ENCODE measurements at places on chromosomes 4 and X.

- no peak for DNase-seq
These were observed 199.9 kb downstream of the PCDH7 start for GRCh38 chr4:30920043-30920442.

GRCh38 chr4:4507923-4508322, 33.9 kb downstream of the STX18 start:
- DNase-seq, result no peak

DNA sequence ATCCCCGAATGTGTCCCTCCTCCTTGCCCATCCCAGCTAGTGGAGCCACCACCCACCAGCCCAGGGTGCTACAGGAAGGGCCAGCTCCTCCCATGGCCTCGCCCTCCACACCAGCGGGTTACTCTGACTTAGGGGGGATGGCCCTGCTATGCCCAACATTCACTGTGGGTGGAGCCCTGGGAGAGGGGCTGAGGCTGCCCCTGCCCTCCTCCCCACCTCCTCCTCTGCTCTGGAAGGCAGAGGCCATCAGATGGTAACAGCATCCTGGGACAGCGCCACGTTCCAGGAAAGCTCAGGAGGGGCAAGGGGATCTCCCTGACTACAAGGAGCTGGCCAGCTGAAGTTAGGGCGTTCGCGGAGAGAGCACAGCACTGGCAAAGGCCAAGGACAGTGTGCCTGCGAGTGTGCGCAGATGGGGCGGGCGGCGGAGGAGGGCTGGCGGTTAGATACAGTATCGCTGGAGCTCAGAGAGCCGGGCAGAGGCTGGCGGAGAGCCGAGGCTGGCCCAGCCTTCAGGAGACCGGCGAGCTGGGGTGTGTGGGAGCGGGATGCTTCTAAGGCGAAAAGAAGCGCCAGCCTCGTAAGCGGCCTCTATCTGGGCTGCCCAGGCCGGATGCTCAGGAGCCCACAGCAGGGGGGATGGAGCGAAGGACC, 1.5 kb downstream of the JAKMIP1 start:
- no peak for DNase-seq

- DNase-seq, result no peak
These were observed 33.5 kb downstream of the CTBP1 start for GRCh38 chr4:1215141-1216075.

DNA sequence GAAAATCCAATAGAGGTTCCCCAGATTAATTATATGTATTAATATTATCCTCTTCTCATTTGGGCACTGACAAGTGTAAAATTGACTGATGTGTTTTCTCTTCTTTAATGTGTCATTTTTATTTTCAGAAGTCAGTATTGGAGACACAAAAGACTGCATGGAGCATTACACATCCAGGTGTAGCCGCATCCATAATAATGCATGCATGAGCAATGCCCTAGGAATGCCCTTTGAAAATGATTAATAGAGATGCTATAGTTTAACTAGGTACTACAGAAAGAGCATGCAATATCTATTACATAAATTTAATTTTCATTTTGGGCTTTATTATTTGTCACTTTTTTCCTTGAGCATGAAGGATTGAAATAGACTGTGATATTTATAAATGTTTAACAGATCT, 509.9 kb downstream of the SPOCK3 start:
- DNase-seq, result no peak

DNA sequence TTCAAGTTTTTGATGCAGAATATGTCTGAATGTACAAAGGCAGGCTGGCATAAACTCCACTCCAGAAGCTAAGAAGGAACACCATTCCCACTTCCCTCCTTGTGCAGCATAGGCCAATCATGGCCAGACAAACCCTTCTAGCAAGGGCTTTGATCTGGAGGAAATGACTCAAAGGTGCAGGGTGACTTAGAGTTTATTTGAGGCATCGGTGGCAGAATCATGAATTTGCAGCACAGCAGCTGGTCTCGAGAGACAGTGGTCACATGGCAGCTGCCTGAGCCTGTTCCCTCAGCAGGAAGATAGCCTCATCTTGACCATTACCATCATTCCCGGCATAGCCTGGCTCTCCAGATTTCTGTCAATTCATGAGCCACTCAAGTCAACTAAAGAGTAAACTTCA, 154.5 kb downstream of the ATP10D start:
- no peak for DNase-seq

- DNase-seq, result no peak
These were observed 104.2 kb downstream of the AFF1 start for GRCh38 chr4:87038837-87039615.

DNA sequence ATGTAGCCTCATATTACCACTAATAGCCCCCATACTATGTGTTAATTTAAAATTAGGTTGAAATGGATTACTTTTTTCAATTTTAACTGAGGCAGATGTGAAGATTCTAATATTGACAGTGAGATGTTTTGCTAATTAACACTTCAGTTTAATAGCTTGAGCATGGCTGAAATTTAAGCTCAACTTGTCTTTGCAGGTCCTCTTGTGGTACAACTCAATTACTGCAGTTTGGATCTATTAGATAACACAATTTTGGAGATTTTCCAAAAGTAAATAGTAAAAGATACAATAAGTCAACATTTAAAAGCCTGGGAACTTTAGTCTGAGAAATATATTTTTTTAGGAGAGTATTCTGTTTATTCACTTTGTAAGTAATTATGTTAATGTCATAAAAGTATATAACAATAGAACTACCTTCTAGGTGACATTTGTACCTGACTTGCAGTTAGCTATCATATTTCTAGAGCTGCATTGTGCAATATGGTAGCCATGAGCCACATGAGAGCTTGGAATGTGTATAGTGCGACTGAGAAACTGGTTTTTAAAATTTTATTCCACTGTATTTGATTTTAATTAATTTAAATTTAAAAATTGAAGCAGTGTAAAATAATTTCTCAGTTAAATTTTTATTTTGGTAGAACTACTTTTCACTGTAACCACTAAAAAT, 73.1 kb upstream of the FMR1 start:
- DNase-seq, result no peak

DNA sequence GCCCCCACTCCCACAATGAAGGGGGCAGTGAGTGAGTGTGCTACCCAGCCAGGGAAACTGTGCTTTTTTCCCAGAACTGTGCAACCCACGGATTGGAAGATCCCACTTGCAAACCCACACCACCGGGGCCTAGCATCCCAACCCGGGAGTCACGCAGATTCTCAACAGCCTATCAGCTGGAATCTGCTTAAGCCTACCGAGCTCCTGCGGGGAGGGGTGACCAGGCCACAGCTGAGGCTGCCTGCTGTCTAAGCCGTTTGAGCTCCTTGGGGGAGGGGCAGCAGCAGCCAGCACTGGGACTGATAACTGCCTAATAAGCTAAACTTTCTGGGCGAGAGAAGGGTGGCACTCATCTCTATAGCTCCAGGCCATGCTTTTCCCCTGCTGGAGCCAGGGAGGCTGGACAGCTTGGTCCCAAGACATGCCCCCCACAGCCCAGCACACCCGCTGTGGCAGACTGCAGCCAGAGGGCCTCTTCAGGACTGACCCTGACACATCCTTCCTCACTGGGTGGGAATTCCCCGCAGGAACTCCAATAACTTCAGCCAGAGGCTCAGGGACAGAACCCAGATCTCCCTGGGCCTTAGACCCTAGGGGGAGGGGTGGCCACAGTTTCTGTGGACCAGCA, 161.3 kb upstream of the MAGEB18 start:
- no peak for DNase-seq

DNA sequence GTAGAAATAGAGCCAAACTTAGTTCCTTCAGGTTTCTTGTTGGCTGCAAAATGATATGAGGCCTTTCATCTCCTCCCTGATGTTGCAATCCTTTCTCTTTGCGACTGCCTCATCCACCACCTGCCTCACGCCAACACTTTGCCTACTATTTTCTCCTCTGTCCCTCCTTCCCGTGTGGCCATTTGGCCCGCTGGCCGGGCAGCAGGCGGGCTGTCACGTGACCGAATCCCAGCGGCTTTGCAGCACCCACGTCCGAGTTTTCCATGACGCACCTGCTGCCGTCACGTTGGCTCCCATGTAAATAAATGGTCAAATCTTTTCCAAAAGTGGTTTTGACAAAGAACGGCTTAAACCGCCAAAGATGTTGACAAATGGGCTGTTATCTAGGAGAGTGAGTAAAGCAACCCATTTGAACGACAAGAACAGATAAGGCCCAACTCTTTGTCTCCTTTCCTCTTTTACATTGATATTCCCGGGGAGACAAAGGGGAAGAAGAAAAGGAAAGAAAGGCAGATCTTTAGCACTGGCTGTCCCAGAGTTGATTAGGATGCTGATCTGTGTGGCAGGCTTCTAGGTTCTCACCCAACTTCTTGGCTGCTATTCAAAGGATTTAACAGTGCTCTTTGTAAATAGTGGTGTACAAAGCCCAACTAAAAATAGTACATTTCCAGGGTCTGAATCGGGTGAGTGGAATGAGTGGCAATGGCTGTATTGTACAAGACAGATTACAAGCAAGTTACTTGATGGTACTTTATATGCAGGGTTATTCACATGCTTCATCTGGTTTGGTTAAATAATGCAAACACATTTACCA, 174.2 kb upstream of the JADE1 start:
- DNase-seq, result no peak

DNA sequence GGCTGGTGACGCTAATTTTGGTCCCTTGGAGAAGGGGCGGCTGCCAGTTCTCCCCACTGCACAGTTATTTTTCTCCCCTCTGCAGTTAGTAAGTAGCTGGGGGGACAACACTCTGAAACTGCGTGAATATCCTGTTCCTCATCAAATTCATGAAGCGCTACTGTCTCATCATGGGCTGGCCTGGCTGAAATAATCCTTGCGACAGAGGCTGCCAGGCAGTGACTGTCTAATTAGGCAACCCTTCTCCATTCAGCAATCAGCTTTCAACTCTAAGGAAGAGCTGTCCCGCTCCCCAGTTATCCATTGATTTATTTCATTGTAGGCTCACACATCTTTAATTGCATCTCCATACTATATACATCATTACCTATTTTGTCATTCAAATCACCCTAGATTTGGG, 8.2 kb downstream of the SH3TC1 start:
- no peak for DNase-seq

Measured in fibroblast of the conjunctiva (primary cell).